GM12865 (cell line): ENCODE measurements at places on chromosomes 6 and 20.
A peak's percentile ranks its signal among the peaks of the same experiment; 100 is the strongest.

- DNase-seq, result peak; percentile 26
Measured at GRCh38 chr6:11432713-11433450, 104.7 kb upstream of the TMEM170B start.

- DNase-seq, result peak; percentile 7
Measured at GRCh38 chr6:24600903-24601302, 45.1 kb downstream of the KIAA0319 start.

DNA sequence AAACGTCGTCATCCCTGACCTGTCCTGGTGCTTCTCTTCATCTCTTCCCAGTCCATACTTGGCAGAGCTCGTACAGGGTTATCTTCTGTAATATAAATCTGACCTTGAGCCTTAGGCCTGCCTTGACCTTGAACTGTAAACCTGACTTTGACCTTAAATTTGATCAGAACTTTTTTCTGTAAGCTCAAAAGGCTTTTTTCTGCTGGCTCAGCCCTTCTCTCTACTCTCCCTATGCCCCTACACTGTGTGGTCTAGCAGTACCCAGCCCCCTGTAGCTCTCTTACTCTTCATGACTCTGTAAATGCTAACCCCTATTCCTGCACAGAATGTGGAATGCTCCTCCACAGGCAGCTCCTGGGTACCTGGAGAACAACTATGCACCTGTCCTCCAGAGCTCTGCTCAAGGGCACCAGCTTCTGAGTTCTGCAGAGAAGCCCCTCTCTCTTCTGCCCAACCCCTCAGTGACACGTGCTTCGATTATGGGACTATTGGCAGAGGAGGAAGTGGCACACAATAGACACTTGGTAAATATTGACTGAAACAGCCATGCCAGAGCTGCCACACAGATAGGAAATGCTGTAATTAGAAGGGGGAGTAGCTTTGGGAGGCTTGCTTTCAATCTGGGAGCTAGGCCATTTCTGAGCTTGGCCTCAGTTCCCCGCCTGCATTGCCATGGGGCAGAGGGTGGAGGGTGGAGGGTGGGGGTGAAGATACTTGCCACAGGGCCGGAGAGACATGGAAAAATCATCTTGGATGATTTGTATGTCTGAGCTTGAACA lies 15.4 kb downstream of the SNPH start:
- DNase-seq, result no peak

- peak; percentile 63 for DNase-seq
Measured at GRCh38 chr20:63538204-63539091, 1.3 kb upstream of the PTK6 start.

DNA sequence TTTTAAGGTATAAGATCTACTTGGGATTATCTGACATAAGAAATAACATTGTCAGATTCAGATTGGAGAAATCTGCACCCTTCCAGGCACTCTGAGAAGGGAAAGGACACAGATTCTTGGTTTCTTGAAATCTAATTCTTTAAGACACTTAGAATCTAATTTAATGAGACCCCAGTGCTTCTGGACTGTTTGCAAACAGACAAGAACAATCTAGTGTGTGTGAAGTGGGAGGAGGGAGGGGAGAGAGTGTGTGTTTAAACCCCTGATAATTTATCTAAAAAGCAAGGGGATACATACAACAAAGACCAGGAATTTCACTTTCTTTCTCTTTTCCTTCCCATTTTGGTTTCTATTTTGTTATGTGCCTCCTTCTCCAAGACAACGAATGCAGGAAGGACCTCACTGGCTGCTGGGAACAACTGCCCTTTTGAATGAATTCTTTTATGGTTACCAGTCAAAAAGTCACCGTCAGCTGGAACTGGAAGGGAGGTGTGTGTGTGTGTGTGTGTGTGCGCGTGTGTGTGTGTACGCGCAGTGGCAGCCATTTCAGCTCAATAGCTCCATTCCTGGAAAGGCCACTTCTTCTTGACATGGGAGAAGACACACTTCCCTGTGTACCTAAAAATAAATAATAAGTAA lies 129.4 kb downstream of the BCAS1 start:
- peak; percentile 71 for DNase-seq

GRCh38 chr6:6351511-6352025 lies 31.1 kb upstream of the F13A1 start:
- DNase-seq, result no peak

- no peak for DNase-seq
Measured at GRCh38 chr6:155067956-155068615, 73.0 kb downstream of the TIAM2 start.

DNA sequence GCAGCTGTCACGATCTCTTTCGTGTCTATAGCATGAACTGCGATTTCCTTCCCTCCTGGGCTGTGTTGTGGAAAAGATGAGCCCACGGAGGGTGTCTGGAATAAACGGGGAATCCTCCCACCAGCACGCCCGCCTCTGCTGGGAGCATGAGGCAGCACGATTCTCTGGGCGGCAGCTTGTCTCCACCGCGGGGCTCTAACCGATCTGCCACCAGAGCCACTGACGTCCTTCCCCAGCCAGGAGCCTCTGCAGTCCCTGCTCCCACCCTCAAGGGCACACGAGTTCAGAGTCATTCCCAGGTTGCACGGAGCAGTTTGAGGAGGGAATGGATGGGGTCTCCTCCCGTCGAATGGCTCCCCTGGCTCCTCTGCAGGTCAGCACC lies 197.6 kb downstream of the DLL1 start:
- DNase-seq, result no peak

GRCh38 chr6:456358-456867 lies 64.9 kb downstream of the IRF4 start:
- DNase-seq, result no peak

DNA sequence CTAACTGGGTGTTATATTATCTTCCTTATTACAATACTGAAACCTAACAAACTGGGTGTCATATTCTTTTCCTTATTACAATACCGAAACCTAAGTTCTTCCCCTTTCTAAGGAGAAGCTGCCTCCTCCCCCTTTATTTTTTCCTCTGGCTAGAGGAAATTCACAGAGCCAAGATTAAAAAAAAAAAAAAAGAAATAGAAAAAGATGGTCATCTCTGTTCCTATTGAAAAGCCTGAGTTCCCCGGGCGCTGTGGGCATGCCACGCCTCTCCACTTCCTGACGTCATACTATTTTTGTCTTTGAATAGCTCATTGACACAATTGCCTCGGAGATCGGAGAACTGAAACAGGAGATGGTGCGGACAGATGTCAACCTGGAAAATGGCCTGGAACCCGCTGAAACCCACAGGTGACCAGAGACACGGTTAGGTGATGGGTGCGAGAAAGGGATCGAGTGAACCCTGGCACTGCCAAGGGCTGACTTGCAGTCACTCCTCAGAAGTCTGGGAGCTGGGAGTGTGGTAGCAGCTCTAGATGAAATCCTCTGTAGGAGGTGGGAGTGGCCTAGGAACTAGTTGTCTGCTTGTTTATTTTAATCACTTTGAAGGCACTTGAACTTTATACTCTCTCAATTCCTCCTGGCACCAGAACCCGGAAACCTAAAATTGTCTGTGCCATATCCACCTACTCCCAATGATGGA lies 82.2 kb upstream of the NAA20 start:
- DNase-seq, result peak; percentile 22

DNA sequence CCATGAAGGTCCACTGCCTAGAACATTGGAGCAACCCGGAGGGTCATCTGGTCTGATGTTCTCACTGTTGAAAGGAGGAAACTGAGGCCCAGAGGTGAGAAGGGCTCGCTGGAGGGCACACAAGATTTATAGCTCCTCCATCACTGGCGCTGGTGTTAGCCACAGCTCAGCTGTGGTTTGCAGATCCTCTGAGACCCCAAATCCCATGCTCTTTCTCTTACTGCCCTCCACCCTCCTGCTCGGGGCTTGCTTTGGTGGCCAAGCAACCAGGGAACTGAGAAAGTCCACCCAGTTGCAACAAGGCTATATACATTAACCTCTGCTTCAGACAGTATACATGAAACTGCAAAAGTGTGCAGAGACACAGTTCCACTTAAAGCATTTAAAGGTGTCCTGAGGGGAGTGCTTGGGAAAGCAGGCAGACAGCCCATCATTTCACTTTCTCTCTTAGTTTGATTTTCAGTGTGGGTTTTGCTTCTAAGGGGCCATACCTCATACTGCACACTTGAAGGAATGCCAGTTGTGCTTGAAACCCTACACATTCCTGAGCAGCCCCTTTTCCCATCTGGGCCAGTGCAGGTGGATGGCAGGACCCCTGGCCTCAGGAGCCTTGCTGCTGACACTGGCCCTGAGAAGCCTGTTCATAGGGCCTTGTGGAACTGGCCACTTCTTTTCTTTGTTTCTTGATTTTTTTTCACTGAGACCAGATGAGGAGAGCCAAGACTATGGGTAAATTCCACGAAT lies 347.6 kb downstream of the CDC5L start:
- peak; percentile 60 for DNase-seq

DNA sequence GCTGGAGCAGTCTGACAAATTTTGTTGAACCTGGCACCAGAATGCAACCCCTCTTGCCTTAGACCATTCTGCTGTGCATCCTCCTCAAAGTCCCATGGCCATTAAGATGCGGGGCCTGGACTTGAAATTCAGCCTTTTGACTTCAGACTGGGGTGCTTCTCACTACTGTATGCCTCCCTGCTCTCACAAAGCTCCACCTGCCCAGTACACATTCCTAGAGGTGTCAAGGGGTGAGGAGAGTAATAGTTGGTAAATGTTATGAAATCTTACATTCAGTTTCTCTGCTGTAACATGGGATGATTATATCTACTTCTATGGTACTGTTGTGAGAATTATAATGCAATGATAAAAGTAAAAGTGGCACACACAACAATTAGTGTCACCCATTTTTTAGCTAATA lies 70.8 kb downstream of the TULP4 start:
- no peak for DNase-seq
